SK-N-SH (cell line): ENCODE measurements at places on chromosomes 2 and 18.

- DNase-seq = no peak
- no peak overlapping the region for H3K27ac ChIP-seq
- no peaks in the 10 kb centered on the region for H3K36me3 ChIP-seq
- H3K4me1 ChIP-seq = no peaks in the 10 kb centered on the region
Observed at GRCh38 chr2:103135679-103136078, 373.8 kb downstream of the TMEM182 start.

GRCh38 chr18:49525981-49526380 is 35.9 kb upstream of the LIPG start:
- no peaks in the 10 kb centered on the region for H3K27me3 ChIP-seq
- no peak overlapping the region for H3K27ac ChIP-seq
- H3K36me3 ChIP-seq = no peaks in the 10 kb centered on the region
- no peaks in the 10 kb centered on the region for H3K4me1 ChIP-seq
- no peak overlapping the region for H3K4me3 ChIP-seq

DNA sequence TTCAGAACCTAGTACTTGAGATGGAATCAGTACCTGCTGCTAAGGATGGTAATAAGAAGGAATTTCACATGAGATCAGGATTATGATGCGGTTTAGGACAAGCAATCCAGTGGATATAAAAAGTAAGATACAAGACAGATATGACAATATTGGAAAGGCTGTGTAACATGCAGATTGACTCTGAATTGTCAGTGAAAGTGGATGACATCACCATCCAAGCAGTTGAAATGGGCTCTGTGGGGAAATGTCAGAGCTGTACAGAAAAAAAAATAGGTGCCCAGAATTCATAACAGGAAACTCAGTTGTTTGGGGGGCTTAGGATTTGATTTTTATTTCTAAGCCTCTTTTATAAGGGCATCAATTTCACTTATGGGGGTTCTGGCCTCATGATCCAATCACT is 438.3 kb downstream of the SPAG16 start:
- no peak overlapping the region for H3K4me3 ChIP-seq
- H3K27ac ChIP-seq = no peak overlapping the region
- H3K4me1 ChIP-seq = no peaks in the 10 kb centered on the region; the same call in 1 of the 2 replicates
- DNase-seq = no peak
- H3K36me3 ChIP-seq = no peaks in the 10 kb centered on the region

GRCh38 chr18:39425172-39425850 is 1859.7 kb upstream of the CELF4 start:
- no peaks in the 10 kb centered on the region for H3K4me1 ChIP-seq
- H3K4me3 ChIP-seq = no peak overlapping the region
- no peak for DNase-seq
- no peak overlapping the region for H3K27ac ChIP-seq
- no peaks in the 10 kb centered on the region for H3K27me3 ChIP-seq
- H3K36me3 ChIP-seq = no peaks in the 10 kb centered on the region

DNA sequence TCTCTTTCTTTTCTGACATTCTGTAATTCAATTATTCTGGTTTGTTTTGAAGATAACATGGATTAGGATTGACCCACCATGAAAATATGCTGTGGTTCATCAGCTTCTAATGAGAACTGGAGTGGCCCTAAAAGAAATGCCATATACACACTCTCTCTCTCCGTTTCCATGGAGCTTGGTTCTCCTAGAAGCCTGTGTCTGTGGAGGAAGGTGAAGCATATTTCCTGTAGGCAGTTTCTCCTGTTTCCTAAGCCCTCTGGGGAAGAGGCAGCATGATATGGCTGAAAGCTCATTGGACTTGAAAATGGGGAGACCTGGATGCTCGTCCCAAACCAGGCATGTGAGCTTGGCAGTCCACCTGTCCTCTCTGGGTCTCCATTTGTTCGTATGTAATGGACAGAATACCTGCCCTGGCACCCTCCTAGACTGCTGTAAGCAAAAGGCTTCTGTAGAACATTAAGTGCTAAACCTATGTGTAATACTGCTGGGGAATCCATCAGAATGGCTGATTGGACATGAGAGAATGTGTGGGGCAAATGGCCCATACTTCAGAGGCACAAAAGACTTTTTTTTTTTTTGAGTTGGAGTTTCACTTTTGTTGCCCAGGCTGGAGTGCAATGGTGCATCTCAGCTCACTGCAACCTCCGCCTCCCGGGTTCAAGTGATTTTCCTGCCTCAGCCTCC is 75.3 kb upstream of the PPP1CB start:
- no peak overlapping the region for H3K27ac ChIP-seq
- no peak overlapping the region for H3K4me3 ChIP-seq
- H3K36me3 ChIP-seq = no peaks in the 10 kb centered on the region
- peaks cover 5% of the 10 kb centered on the region; the same call in 1 of the 2 replicates for H3K4me1 ChIP-seq

DNA sequence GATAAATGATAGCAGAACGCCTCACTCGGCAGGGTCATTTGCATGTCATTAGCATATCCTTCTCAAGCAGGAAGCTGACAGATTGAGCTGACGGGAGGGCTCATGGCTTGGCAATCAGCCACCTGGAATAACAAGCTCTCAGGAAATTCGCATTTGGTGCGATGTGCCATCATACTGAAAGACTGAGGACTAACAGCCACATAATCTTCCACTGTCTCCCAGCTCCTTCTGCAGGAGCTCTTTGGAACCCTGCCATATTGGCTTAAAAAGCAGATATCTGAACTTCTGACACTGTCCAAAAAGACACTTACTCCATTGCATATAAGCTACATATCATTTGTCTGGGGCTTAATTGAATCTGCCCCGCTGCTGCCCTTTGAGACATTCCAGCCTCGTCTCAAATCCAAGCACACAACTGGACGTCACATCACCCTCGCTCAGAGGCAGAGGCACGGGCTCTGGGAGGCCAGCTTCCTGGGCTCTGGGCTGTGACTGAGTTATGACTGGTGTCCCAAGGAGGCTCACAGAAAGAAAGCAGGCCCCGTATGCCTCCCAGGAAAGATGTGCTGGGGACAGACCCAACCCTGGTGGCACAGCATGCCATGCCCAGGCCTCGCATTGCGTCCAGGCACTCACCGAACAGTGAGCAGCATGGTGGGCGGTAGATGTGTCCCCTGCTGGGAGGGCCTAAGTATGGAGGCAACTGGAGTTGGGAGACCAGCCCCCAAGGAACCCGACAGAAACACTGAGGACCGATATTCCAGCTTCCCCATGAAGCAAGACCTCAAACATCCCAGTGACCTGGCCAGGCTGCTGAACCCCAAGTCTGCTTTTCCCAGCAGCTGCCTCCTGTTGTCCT is 228.0 kb downstream of the ATAD2B start:
- peaks cover 14% of the 10 kb centered on the region; the same call in 1 of the 2 replicates for H3K36me3 ChIP-seq
- peak overlapping the region; percentile 97 for H3K27ac ChIP-seq
- H3K4me1 ChIP-seq = peaks cover 11% of the 10 kb centered on the region; the same call in 1 of the 2 replicates
- H3K4me3 ChIP-seq = no peak overlapping the region
- no peaks in the 10 kb centered on the region for H3K27me3 ChIP-seq
